ENCODE measurements at places on chromosomes 4 and X.

DNA sequence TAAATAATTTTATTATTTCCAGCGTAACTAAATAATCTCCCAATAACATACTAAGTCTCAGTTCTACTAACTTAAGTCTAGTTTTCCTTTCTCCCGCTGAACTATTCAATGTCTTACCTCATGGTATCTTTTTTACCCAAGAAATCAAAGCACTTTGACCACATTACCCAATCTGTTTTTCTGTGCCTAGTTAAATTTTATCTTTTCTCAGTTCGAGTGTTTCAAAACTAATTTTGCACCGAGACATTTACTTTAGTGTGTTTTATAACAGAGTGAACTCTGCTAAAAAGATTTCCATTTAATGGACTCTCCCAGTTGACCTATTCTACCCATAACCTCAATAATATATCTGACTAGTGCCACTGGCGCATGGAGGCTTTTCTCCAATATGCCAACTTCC is 67.6 kb upstream of the IRF2 start:
- no peak for DNase-seq

DNA sequence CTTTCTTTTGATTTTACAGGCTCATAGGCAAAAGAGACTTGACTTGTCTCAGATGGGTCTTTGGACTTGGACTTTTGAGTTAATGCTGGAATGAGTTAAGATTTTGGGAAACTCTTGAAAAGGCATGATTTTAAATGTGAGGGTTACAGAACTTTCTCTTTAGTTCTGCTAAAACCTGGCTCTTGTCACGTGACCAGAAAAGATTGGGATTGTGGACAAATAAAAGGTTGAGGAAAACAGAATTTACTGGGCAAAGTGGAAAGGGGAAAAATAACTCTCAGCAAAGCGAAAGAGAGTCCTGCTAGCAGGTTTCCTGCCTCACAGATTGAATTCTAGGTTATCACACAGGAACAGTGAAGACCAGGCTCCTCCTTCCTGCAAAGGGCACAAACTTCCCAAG is 114.0 kb downstream of the SPANXN4 start:
- no peak for DNase-seq

DNA sequence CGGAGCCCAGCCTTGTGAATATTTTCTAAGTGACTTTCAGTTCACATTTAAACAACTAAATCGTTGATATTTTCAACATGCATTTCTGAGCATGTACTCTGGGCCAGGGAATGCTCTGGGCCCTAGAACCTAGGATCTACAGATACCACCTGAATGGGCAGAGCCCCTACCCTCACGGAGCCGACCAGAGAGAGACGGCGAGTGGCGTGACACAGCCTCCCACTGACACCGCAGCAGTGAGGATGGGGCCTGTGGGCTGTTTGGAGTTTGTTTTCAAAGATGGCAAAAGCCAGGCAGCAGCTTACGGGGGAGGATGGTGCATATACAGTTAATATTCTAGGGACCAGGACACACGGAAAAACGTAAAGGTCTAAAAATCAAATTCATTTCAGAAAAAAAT is 17.7 kb downstream of the NELFA start:
- no peak for DNase-seq

GRCh38 chr4:133968174-133968573 is 233.4 kb downstream of the PABPC4L start:
- no peak for DNase-seq

DNA sequence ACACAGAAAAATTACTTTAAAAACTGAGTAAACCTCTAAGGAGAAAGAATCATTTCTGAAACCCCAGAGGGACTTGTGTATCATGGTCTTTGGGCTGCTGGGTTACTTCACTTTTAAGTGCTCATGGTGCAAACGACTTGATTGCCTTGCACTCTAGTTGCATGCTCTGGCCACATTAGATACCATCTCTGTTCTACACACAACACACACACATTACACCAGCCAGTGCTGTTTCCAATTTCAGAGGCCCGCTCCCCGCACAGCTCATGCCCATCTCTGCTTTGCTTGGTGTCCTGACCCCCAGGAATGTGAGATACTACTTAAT is 2.1 kb downstream of the PPP3CA start:
- no peak for DNase-seq

GRCh38 chr4:119103263-119103662 is 32.4 kb upstream of the MYOZ2 start:
- DNase-seq = no peak

GRCh38 chrX:115491766-115492165 is 69.2 kb upstream of the PLS3 start:
- no peak for DNase-seq

- DNase-seq = no peak
Observed at GRCh38 chr4:153452658-153453378, 13.3 kb upstream of the TMEM131L start.

- DNase-seq = no peak
Observed at GRCh38 chr4:159515314-159516025, 412.6 kb downstream of the RAPGEF2 start.

DNA sequence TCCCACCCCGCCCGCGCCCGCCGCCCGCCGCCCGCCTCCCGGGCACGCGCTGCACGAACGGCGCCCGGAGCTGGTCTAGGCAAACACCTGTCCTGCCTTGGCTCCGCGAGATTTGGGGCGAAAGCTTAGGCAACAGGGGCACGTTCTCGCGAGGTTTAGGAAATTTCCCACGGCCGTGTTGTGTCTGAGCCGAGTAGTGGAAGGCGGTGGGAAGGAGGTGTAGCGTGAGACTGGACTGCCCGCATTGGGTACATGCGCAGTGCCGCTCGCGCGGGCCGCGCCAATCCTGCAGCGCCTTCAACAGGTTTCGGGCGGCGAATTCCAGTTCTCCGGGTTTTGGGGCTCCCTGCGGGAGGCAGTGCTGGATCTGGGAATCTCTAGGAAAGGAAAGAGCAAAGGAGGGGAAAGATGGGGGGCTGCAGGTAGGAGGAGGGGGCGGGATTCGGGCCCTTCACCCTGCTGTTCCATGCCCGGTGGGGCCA is 1.3 kb upstream of the RBPJ start:
- DNase-seq = peak; percentile 98

DNA sequence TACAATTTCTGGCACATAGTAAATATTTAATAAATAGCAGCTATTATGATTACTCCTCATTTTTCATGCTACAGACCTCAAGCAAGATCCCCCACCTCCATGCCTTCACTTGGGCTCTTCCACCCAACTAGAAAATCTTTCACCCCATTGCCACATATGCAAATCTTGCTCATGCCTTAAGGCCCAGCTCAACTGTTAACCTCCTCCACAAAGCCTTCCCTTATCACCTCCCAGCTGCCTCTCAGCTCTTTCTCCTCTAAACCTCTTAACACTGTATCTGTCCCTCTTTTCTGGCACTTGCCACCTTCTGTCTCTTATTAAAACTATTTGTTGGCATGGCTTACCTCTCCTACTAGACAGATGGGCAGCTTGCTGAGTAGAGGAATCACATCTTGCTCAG is 51.5 kb downstream of the PJA1 start:
- DNase-seq = no peak

GRCh38 chr4:36163198-36163597 is 81.1 kb downstream of the ARAP2 start:
- no peak for DNase-seq

DNA sequence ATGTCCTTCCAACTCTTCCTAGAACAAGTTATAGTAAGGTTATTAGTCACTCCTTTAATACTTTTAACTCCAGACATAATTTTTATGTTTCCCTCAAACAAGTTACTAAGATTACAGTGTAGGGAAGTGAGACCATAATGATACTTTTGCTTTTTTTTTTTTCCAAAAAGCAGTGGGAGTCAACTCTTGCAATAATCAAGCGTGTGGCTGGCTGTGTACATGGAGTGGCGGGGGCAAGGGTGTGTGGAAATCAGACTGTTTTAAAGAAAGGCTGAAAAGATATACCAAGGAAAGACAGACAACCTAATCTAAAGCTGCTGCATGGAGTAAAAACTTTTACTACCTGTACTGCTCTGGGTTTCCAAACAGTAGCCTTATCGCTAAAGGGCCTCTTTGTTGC is 4.1 kb downstream of the NOA1 start:
- no peak for DNase-seq

DNA sequence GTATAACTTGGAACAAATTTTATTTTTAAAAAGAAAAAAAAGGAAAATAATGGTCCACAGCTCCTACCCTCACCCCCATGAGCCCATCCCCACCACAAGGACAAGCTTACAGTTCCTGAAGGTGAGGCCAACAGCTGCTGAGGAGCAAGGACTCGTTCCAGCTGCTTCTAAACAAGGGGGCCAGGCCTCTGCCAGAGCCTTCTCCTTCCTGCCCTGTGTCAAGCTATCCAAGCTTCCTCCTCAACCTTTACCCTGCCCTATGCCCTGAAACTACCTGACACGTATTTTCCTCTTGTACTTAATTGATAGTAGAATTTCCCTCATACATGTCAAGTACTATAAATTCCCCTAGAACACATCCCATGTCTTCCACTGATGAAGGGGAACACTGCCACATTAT is 8.8 kb downstream of the SH3D19 start:
- DNase-seq = no peak

DNA sequence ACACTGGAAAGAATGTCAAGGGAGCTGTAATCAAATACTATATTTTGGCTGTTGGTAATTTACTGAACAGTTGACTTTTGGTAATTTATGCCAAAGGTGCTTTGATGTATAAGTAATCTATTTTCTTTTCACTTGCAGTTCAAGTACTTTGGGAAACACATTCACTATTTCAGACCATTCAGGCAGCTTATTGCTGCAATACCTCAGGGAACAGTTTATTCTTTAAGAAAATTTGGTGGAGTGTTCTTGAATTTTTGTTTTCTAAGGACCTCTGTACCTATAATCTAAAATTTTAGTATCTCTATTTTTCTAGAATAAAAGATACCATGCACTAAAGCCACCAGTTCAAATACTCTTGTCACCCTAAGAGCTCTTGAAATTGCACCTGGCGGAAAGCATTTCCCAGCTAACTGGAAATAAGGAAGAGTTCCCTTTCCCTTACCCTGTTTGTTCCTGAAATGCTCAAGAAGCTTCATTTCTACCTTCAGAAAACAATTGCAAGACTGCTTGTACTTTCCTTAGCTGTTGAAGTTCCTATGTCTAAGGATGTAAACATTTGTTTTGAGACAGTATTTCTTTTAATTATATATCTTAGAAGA is 633.5 kb upstream of the FAT1 start:
- no peak for DNase-seq

GRCh38 chr4:33709247-33709646 is 2535.1 kb downstream of the ARAP2 start:
- no peak for DNase-seq

- DNase-seq = no peak
Observed at GRCh38 chr4:21522296-21522695, 426.3 kb downstream of the KCNIP4 start.

DNA sequence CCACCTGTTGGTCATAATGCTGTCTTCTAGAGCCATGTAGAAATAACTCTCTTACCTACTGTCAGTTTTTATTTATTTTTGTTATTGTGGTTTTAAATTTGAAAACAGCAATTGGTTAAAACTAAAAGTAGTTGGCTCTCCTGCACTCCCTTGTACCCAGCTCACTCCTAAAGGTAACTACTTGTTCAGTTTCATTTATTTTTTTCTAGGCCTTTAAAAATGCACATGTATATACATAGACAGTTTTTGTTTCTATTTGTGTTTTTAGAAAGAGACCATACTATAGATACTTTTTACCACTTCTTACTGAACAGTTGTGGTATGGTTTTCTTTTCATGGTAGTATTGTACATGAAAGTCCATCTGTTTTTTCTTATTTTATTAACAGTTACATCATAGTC is 16.8 kb downstream of the SMAD1 start:
- DNase-seq = no peak

- no peak for DNase-seq
Observed at GRCh38 chr4:185838104-185838452, 26.1 kb upstream of the SORBS2 start.

- peak; percentile 18 for DNase-seq
Observed at GRCh38 chr4:82430964-82431745, 765 bp downstream of the ENOPH1 start.

- no peak for DNase-seq
Observed at GRCh38 chr4:37648084-37648817, 37.9 kb downstream of the RELL1 start.

- DNase-seq = no peak
Observed at GRCh38 chrX:154381271-154381670, 2.2 kb downstream of the EMD start.

DNA sequence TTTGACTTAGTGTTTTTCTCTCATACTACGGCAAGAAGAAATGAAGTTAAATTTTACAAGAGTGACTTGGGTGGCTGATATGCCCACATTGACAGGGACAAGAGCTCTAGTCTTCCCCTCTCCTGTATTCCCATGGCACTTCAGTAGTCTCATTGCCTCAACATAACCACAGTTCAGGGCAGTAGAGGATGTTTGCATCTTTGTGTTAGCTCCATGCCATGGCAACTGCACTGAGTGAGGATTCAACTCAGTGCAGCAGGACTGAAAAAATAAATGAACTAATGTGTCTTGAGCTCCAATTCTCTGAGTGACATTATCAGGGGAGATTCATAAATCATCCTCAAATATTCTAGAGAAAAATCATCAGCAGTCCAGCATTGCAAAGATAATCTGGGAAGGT is 78.8 kb downstream of the TET2 start:
- DNase-seq = no peak

GRCh38 chr4:39446842-39447573 is 11.7 kb downstream of the RPL9 start:
- DNase-seq = peak; percentile 22

DNA sequence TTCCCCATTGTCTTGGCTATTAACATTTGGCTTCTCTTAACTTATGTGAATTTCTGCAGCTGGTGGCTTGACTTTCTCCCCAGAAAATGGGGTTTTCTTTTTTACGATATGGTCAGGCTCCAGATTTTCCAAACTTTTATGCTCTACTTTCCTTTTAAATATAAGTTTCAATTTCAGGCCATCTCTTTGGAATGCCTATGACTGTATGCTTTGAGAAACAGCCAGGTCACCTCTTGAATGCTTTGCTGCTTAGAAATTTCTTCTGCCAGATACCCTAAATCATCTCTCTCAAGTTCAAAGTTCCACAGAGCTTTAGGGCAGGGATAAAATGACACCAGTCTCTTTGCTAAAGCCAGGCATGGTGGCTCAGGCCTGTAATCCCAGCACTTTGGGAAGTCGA is 212.9 kb upstream of the SMIM31 start:
- DNase-seq = no peak

- no peak for DNase-seq
Observed at GRCh38 chr4:163622379-163623035, 128.0 kb downstream of the TMA16 start.

DNA sequence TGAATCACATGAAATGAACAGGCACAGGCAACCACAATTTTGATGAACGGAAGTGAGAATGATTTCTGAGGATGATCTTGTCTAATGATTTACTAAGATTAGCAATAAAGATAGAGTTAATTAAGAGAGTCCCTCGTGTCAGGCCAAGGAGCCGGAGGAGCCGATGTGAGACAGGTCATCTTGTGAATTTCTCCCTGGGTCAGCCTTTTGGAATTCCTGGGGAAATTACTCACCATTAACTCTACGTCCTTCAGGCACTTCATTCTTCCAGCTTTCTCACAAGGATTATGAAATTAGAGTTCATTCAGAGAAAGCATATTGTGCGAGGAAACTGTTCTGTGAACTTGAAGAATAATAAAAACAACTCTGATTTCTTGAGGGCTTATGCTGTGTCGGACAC is 86.7 kb downstream of the PSAPL1 start:
- DNase-seq = no peak

GRCh38 chrX:56751071-56751470 is 22.0 kb downstream of the NBDY start:
- no peak for DNase-seq

GRCh38 chr4:71189471-71189870 is 149.3 kb upstream of the SLC4A4 start:
- DNase-seq = no peak

GRCh38 chr4:75432683-75433082 is 81.5 kb downstream of the RCHY1 start:
- DNase-seq = no peak

Measured in effector memory CD4-positive, alpha-beta T cell (primary cell).